Stomach (tissue), 19 donors: ENCODE measurements at places on chromosomes 7 and 10. TPM values are rescaled to one million over a fixed set of nuclear protein-coding genes. Genes with fewer than 3 reads are reported as not detected.

DNA sequence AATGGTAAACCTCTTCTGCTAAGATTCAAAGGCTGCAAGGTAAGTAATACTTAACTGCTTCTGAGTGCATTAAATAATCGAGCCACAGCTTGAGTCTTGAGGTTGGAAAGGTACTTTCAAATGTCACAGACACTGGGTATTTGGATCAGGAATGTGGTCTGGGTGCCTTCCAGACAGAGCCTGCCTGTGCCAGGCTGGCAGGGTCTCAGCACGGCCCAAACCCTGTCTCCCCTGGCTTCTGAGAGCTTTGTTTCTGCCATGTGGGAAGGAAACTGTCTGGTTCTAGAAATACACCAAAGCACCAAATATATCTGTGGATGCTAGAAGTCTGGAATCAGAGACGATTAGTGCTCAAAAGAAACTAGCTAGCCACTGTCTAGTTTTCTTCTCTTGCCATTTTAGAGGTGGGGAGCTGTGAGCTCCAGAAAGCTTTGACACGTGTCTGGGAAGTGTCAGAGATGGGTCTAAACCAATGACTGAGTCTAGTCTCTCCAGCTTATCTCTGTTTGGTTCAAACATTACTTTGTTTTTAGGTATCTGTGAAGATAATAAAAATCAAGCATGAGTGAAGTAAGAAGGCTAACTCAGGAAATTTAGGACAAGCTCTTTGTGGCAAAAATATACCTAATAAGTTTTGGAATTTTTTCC lies 162.8 kb downstream of the CYP26A1 start:
- no peak overlapping the region for H3K4me3 ChIP-seq
- no peaks in the 10 kb centered on the region for H3K4me1 ChIP-seq
- DNase-seq = no peak
- H3K27me3 ChIP-seq = no peaks in the 10 kb centered on the region
- H3K36me3 ChIP-seq = no peaks in the 10 kb centered on the region
- H3K27ac ChIP-seq = no peak overlapping the region

GRCh38 chr7:111358915-111359314 lies 203.4 kb downstream of the IMMP2L start:
- peaks cover 10% of the 10 kb centered on the region for H3K4me1 ChIP-seq
- no peak overlapping the region for H3K4me3 ChIP-seq
- no peak overlapping the region for H3K27ac ChIP-seq
- no peak for DNase-seq

GRCh38 chr10:6563075-6563474 lies 17.0 kb downstream of the PRKCQ start:
- no peaks in the 10 kb centered on the region for H3K27me3 ChIP-seq
- peaks cover 12% of the 10 kb centered on the region for H3K4me1 ChIP-seq
- no peak overlapping the region for H3K27ac ChIP-seq
- no peaks in the 10 kb centered on the region for H3K36me3 ChIP-seq

The STEAP4 gene
- 14.5 TPM for total RNA-seq

The CACNB2 gene
- total RNA-seq = 33.8 TPM

The LRRC18 gene
- total RNA-seq = not detected
